ENCODE measurements at places on chromosomes 4 and X.

DNA sequence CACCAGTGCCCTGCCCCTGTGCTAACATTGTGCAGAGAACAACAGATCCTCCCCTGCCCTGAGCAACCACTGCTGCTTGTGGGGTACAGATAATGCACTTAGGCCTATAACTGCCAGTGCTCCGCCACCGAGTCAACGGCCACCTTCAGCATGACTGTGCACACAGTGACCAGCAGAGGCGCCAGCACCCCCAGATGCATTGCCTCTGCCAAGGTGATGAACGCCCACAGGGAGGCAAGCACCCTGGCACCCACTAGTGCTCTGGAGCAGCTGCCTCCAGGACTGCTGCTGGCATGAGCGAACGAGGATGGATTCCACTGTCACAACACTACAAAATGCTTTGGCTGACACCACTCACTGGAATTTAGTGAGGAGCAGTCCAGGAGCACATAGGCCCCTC is 38.2 kb downstream of the SPIN2B start:
- no peak for DNase-seq

DNA sequence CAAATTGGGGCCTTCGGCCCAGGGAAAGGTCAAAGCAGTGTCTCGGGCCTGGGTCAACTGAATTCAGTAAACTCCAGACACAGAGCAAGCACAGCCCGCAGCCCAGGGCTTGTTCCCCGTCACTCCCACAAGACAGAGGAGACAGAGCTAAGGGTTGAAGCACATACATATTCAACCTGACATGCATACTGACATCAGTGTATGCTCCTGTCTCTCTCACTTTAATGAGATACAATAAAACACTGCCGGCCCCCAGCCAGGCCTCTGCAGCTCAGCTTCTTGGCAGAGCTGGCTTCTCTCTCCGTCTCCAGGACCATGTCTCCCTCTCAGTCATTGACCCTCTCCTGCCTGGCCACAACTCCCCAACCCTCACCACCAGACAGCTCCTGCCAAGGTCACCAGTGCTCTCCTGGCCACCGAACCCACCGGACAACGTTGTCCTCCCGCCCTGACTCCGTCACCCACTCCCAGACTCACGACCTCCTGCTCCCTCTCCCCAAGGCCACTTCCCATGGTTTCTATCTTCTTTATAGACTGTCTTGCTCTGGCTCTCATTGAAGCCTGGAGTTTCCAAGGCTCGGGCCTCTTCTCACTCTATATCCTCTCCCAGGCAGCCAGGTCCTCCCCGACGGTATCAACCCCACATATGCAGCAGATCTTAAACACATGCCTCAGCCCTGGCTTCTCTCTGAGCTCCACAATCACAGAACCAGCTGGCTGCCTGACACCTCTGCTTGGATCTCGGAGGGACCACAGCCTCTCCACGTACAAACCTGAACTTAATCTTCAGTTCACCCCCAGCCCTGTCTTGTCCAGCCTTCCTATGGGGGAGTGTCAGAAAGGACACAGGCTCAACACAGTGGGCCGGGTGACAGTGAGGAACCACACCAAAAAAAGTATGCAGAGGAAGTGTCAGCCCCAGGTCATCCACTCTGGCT is 67.7 kb upstream of the C4orf50 start:
- DNase-seq, result no peak

- DNase-seq, result no peak
Observed at GRCh38 chrX:150610446-150610845, 42.0 kb downstream of the MTM1 start.

DNA sequence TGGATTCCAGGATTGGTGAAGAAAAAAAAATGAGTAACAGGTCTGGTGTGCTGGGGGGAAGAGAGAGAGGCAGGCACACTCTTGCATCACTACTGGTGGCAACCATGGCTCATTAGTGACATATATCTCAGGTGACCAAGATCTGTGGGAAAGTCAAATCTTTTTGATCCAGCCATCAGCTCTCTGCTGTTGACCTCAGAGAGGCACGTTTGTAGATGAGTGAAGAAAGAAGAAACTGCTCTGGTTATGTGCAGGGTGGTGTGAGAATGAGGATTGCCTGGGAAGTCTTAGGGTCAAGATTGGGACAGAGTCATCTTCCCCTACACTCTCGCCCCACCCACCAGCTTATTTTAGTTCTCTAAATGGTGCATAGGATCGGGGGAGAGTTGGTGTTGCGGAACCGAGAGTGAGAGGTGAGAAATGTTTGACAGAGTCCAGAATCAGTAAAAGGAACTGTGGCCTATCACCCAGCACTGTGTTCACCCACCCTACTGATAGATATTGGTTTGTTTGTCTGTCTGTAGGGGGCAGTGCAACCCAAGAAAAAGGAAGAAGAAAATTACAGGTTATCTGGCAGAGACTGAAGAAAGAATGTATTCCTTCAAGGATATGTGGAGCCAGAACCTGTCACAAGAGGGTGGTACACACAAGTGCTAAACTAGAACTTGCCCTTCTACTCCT is 21.9 kb downstream of the ARMCX6 start:
- DNase-seq, result peak; percentile 55
